ENCODE measurements at places on chromosomes 1 and 21. TPM values are rescaled to one million over a fixed set of nuclear protein-coding genes. Genes with fewer than 3 reads are reported as not detected.
A peak's percentile ranks its signal among the peaks of the same experiment; 100 is the strongest.

DNA sequence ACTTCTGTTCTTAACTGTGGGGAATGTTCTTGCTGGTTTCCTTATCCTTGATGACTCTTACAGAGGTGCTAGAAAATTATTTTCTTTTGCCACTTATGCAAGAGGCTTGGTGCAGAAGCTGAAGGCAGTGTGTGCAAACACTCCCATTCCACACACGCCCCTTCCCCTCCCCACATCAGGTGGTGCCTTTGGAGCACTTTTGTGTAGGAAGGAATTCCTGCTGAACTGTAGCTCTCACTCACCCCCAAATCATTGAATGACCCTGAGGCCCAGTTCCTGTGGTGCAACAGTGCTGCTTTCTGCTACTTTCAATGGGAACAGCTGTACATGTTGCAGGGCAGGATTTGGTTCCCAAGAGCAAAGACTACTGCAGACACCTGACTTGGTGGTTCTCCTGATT is 101.8 kb downstream of the CD247 start:
- DNase-seq, result no peak

DNA sequence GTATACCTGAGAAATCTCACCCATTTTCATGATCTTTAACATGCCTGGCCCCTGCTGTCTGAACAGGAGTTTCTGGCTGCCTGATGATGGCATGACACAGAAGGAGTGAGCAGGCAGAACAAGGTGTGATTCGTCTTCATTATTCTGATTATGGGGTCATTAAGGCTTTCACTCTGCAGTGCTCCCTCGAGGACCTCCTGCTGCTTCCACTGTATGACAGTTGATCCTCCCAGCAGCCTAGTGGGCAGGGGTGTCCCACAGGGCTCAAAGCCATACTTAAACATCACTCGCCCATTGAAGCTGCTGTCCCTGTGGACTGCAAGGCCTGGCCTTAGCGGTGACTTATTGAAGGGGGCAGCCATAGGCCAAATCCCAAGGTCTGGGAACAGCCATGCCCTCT is 12.7 kb upstream of the PARS2 start:
- no peak for DNase-seq

DNA sequence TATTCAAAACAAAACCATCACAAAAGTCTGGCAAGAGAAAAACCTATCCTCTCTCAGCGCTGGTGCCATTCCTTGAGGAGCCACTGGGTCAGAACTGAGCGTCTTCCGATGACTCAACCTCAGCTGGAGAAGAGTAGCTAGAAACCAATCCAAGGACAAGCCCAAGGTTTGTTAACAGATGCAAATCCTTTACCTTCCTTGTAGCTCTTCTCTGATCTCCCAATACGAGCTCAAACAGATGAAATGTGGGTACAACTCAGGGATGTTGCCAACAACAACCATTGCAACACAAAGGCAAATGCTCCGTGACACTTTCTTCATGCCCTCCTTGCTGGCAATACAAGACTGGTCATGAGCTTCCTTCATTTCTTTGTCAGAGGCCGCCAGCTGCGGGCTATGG is 337.1 kb downstream of the SIPA1L2 start:
- peak; percentile 8 for DNase-seq

DNA sequence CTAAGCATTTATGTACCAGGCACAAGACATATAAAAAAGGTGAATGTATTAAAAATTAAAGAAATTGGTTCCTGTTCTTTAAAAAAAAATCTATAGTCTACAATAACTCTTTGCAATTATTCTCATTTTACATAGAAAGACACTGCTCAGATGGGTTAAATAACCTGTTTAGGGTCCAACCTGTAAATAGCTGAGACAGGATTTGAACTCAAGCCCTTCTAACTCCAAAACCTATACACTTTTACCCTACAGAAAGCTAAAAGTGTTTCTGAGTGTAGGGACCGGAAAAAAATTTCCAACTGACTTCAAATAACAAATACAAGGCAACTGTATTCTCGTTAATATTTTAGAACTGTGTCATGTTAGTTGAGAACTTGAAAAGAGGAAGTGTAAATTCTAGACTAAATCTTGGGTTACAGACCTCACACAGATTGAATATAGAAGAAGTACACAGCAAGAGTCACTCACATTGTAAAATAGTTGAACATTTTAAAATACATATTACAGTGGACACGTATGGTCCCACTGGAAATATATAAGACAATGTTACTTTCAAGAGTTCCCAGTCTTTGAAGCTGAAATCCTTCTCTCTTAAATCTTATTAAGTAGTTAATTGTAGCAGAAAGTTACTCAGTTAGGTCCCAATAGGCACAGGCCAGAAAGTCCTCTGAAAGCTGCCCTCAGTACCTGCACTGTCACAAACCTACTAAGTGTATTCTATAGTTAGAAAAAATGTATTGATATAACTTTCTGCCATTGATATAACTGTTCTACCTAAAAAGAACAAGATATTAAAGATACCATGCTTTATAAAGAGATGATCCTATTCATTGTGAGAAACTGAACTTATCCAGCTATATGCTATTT is 7.3 kb downstream of the EDEM3 start:
- no peak for DNase-seq

DNA sequence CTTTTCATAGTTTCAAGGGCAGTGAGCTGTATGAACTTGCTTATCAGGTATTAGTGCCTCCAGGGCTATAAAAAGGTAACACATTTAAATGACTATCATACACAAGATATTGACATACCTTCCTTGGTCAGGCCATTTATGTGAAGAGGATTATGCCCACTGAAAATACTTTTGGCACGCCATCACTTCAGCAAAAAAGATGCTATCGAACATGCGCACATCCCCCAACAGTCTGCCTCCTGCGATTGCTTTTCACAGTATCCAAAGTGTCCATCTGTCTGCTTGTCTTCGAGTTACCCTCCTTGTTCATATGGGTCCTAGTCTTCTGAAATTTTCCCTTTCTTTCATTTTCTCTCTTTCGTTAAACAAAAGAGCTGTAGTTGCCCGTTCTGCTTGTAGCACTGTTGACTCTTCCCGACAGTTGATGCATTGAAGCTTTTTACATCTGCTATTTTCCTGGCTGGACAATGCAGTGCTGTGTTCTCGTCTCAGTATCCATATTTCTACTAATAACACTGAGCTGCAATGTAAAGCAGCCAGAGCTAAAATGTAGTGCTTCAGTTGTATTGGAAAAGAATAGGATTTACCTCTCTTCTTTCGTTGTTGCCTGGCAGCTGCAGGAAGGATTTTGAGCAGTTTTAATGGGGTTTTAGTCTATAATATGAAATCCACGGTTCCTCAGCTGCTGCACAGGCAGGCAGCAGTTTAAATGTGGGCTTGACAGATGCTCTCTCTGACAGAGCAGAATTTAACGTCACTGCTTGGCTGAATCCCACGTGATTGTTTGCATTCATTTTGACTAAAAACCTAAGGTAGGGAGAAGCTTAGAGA is at the start of gene B3GALT2:
Gene B3GALT2 (minus strand): TSS at position 713 of the 831 bp plus-strand sequence. CDS start 5,051 bp downstream, outside the sequence.
- peak; percentile 80 for DNase-seq

GRCh38 chr1:88001460-88001859 is 672.8 kb downstream of the LMO4 start:
- DNase-seq, result no peak

- no peak for DNase-seq
These were observed 76.8 kb upstream of the AKT3 start for GRCh38 chr1:243926803-243927245.

- DNase-seq, result no peak
These were observed 1.2 kb downstream of the HDGF start for GRCh38 chr1:156750191-156750672.

DNA sequence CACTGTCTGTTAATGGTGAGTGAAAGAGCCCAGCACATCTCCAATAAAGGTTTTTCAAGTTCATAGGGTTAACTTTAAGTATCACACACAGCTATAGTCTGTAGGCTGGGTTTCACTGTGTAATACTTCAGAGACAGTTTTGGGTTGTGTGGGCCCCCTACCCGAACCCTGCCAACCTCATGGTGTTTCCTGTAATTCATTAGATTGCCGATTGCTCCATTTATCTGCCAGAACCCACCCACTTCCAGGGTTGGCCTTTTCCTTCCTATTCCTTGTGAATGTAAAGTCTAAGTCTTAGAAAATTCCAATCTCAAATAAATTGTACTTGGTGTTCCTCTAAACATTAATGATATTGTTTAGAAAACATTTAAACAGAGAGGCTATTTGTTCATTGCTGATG is 43.6 kb downstream of the CTTNBP2NL start:
- DNase-seq, result no peak

DNA sequence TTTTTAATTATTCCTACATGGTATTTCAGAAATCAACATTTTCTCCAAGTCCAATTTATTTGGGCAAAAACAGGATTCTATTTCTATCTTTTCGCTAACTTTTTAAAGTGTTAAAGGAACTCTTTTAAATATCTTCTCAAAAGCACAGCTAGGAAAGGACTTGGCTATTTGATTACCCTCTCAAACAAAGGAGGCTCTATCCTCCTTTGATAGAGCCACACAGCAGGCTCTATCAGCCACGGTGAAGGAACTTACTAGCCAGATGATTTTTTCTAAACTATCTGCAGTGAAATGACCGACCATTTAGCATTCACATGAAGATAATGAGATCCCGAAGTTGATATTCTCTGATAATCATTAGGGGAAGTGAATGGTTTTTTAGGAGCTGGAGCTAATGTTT is 9.1 kb downstream of the ANGPTL7 start:
- peak; percentile 52 for DNase-seq

GRCh38 chr21:39593522-39593921 is 19.2 kb upstream of the B3GALT5 start:
- DNase-seq, result no peak

GRCh38 chr1:79044974-79045650 is 38.6 kb upstream of the ADGRL4 start:
- DNase-seq, result peak; percentile 75

DNA sequence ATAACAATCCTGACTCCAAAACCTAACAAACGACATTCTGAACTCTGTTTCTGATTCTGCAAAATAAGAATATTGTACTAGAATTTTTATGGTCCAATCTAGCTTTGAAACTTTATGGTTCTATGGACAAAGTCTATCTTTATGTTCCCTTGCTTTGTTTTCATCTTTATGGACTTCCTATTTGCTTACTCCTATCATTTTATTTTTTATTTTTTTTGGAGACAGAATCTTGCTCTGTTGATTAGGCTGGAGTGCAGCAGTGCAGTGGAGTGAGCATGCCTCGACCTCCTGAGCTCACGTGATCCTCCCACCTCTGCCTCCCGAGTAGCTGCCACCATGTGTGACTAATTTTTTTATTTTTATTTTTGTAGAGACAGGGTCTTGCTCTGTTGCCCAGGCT is 3.6 kb downstream of the NRAS start:
- DNase-seq, result no peak

DNA sequence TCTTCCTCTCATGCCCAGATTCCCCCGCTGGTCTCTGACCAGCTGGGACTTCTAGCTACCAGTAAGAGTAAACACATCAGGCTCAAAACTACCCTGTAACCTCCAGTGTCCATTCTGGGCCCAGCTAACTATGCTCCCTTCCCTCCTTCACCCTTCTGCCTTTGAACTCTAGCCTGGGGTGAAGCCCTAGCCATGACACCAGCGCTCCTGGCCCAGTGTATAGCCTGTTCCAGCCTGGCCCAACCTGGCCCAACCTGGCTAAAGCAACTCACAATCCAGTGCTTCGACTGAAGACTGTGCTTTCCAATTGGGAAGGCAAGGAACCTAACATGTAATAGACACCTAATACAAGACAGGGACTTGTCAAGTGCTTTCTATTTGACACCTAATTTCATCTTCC is 27.6 kb downstream of the CSMD2 start:
- DNase-seq, result no peak

DNA sequence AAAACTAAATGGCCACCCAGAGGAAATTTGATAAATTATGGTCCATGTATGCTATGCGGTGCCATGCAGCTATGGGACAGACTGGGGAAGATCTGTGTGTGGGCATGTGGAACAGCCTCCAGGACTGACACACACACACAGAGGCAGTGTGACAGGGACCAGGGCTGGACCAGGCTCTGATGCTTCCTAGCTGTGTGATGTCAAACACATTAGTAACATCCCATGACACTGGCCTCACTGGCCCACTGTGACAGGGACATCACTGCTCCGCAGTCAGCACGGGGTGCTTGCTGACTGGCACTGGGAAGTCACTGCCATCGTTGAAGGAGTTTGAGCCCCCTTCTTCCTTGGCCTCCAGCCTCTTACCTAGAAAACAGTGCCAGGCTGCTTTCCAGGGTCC is 13.9 kb downstream of the RAP1GAP start:
- no peak for DNase-seq

DNA sequence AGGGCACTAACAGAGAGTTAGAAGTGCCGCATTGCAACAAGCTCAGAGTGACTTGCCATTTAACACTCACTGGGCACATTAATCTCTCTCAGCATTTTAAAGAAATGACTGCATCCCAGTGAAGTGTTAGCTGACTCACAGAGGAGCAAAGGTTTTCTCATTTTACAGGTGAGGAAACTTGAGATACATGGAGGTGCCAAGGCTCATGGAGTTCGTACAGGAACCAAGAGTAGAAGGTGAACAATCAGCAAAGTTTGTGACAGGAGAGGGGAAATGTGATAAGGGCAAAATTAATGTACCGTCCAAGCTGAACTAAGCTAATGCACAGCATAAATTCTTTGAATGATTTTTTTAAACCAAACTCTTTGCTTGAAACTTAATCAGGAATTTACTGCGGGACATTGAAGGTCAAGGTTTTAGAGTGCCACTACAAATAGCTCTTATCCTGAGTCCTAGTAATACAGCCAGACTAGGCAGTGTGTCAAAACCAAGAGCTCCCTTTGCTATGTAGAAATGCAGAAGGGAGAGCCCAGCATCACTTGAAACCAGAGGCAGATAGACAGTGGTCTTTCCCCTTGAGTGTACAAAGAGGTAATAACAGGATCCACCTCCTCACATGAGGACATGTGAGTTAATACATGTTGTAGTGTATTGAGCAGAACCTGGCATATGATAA is 22.4 kb upstream of the NTPCR start:
- no peak for DNase-seq

DNA sequence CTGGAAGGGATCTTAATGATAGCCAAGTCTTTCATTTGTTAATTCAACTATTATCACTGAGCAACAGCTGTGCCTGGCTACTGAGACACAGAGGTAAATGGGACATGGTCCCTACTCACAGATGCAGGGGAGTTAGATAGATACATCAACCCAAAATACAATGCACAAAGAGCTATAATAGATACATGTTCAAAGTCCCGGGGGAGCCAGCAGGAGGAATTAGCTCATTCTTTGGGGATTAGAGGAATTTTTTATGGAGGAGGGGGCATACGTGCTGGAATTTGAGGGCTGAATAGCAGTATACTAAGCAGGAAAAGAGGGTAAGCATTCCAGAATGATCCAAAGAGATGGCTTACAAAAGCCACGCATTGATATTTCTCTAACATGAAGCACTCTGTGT is 34.6 kb downstream of the C8B start:
- DNase-seq, result no peak

DNA sequence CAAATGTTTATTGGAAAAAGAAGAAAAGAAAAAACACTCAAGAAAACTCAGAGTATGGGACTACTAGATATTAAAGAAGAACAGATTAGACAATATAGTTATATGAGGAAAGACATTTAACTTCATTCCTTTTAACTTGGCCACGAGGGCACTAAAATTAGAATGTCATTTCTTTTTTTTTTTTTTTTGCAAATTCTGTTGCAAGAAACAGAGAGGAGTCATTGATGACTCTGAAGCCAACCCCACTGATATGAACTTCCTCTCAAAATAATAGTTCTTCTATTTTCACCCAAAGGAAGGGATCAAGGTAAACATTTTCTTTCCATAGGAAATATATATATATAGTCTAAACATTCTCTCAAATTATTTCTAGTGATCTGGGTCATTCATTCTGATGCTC is 24.6 kb upstream of the PEX19 start:
- no peak for DNase-seq

GRCh38 chr1:159978107-159978398 is 24.0 kb upstream of the SLAMF9 start:
- no peak for DNase-seq

Gene KRTAP11-1
- total RNA-seq, result not detected

Gene C8B
- not detected for total RNA-seq

Gene KCNQ4
- total RNA-seq, result 0.11 TPM

Gene LAPTM5
- total RNA-seq, result not detected

All from SK-MEL-5 (cell line).